Fibroblast of lung (primary cell): ENCODE measurements at places on chromosomes 3 and 15.

- no peak for DNase-seq
Observed at GRCh38 chr15:44370830-44371229, 56.6 kb upstream of the CTDSPL2 start.

DNA sequence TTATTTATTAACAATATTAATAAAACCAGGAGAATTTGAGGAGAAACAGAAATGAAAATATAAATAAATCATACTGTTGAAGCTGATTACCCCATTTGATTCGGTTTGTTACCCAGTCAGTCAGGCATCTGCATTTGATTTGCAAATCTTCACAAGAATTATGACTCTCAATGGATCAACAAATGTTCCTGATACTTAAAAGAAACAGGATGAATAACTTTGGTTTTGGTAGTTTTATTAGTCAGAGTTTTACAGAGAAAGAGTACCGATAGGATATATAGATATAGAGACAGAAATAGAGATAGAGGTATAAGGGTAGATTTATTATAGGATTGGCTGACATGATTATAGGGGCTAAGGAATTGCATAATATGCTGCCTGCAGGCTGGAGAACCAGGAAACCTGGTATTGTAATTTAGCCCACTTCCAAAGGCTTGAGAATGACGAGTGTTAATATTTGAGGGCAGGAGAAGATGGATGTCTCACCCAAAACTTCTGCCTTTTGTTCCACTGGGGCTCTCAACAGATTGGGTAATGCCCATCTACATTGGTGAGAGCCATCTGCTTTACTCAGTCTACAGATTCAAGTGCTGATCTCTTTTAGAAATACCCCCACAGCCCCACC lies 241.6 kb upstream of the COL8A1 start:
- DNase-seq, result no peak

- DNase-seq, result no peak
Observed at GRCh38 chr15:88636050-88636449, 2.8 kb upstream of the ISG20 start.

- DNase-seq, result no peak
Observed at GRCh38 chr15:58459045-58459444, 27.3 kb downstream of the LIPC start.
